ENCODE measurements at places on chromosomes 11 and 22.

DNA sequence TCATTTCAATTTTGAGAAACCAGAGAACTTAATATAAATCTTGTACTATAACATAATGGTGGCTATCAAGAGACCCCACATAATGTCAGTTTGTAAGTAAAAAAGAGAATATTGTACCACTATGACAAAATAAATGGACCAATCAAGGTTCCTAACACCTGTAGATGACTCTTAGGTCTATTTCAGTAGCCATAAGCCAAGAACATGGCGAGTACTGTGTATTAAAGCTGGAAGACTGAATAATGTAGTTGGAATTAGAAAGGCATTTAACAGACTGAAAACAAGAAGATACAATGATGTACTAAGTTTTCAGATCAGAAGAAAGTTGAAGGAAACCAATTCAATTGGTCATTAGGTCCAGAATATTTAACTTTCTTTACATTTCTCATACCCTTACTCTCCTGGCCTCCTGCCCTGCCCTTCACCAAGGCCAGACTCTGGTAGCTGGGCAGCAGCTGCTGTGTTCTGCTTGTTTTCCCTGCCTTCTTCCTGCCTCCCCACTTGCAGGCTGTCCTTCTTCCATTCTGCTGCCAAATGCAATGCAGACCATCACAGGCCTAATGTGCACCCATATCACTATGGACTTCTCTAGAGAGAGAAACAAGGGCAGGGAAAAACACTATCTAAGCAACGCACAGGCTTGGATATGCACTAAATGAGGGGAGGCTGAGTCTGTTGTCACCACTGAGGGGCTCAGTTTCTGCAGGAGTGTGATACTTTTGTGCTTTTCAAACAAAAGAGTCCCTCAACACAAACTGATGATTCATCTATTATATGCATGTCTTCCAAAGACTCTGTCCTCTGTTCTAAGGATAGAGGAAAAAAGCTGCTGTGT lies 60.1 kb downstream of the RAB30 start:
- no peak for DNase-seq

- no peak for DNase-seq
Observed at GRCh38 chr11:10524471-10524870, 16.5 kb downstream of the RNF141 start.

DNA sequence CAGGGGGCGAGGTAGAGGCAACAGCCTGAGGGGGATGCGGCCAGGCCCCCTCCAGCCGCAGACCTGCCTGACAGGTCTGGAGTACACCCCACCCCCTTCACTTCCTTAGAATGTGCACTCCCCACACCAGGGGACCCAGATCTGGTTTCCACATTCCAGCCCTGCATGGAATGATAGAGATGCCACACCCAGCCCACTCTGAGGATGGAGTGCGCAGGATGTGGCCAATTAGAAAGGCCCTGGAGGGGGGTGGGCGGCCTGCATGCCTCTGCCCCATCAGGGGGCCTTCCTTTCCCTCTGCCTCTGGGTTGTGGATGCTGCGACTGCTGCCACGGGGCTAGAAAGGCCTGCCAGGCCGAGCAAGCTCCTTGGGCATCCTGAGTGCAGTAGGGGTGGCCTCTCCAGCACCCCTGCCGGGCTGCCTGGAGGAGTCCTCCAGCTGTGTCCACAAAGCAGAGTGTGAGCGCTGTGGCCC lies 28.2 kb upstream of the MGAT3 start:
- DNase-seq, result no peak

GRCh38 chr11:61505640-61506155 lies 2.9 kb upstream of the LRRC10B start:
- DNase-seq, result no peak

GRCh38 chr11:68832476-68833181 lies 9.1 kb downstream of the CPT1A start:
- DNase-seq, result no peak

DNA sequence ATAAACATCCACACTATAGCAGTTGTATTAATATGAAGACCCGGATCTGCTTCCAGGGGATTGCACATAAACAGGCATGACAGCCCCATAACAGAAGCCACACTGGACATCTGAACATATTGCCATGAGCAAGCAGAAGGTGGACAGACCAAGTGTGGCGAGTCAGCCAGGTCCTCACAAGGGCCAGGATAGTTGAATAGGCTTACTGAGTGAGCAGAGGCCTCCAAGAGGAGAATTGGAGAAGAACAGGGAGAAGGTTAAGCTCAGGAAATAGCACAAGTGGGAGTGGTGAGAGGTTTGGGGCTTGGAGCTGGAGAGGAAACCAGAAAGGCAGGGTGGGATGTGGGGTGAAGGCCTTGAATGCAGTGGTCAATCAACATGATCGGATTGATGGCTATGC lies 10.8 kb downstream of the SLC35C1 start:
- no peak for DNase-seq

GRCh38 chr11:64862987-64863390 lies 15.4 kb downstream of the EHD1 start:
- DNase-seq, result no peak

GRCh38 chr22:47129902-47130635 lies 367.6 kb downstream of the TBC1D22A start:
- no peak for DNase-seq

DNA sequence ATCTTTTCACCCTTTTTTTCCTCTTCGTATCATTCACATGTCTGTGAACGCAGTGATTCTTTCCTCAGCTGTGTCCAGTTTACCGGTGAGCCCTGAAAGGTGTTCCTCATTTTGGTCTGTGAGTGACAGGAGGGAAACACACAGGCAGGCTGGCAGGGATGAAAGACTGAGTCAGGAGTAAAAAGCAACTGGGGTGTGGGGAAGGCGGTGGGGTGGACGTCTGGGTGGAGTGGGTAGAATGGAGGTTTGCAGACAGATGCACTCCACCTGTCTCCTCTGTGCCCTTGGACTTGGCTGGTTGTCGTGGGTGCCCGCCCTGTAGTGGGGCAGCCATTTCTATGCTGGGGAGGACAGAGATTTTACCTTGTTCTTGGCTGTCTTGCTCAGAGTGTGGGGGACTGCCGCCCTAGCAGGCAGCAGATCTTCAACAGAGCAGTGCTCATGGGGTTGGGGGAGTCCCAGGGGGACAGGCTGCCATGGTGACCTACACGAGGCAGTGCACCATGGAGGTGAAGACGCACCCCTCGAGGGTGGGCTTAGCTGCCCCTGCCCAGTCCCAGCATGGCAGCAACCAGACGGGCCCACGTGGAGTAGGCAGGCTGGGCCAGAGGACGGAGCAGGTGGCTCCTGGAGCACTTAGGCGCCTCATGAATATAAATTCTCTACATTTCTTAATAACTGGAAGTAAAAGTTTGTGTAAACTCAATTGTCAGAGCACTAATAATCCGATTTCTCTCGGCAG lies 603.7 kb downstream of the TBC1D22A start:
- DNase-seq, result no peak

DNA sequence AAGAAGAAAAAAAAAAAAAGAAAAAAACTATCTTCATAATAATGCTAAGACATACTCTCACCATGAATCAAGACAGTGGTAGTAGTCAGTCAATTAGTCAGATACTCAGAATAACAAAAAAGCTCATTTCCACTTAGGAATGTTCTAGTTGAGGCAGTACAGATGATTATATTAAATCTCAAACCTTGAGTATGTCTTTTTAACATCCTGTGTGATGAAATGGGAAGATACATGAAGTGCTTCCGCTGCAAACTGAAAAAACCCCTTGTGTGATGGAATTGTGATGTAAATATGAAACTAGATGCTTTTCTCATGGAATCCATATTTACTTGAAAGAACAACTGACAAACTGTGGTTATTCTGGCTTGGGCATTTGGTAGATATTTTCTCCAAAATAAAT lies 13.7 kb downstream of the AMOTL1 start:
- DNase-seq, result no peak

DNA sequence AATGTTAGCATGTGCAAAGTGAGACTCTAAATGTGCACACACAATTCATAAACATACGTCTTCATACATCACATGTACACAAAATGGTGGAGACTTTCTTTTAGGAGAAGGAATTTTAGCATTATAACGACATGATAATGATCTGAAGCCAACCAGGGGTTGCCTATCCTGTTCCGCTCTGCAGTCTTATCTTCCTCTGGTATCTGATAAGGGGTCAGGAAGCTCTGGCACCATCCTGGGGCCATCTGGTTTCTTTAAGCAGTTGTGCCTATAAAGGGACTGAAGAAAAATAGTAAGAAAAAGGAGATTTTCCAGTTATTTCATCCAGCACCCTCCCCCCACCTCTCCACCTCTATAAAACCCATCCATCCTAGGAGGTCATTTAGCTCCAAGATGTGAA lies 5.8 kb upstream of the NUP50 start:
- DNase-seq, result no peak

Data from stimulated activated CD8-positive, alpha-beta memory T cell treated with anti-CD3 and anti-CD28 coated beads, Interleukin-12 subunit alpha, Interleukin-12 subunit beta, amount 100 ng/mL, for 1 hour (primary cell).